NCI-H1436 treated with DMSO at 0.1 percent for 48 hours (cell line): ENCODE measurements at places on chromosomes 12 and 14.
A peak's percentile ranks its signal among the peaks of the same experiment; 100 is the strongest.

- no peak for DNase-seq
These were observed 52.8 kb downstream of the ELK3 start for GRCh38 chr12:96246926-96247505.

GRCh38 chr12:115267464-115267863, 583.5 kb upstream of the TBX3 start:
- no peak for DNase-seq

DNA sequence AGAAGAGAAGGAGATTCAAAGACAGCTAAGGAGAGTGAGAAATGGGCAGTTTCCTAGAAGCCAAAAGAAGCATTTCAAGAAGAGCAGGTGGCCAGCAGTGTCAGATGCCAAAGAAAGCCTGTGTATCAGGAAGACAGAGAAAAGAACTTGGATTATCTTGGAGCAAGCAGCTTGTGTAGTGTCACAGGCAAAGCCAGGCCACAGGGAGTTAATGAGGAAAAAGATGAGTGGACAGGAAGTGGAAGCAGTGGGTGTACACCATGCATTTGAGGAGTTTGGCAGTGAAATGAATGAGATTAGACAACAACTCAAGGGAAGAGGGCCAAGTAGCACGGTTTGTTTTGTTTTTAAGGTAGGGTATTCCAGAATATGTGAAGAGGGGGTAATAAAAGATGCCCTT, 5.6 kb upstream of the MYH7 start:
- no peak for DNase-seq

DNA sequence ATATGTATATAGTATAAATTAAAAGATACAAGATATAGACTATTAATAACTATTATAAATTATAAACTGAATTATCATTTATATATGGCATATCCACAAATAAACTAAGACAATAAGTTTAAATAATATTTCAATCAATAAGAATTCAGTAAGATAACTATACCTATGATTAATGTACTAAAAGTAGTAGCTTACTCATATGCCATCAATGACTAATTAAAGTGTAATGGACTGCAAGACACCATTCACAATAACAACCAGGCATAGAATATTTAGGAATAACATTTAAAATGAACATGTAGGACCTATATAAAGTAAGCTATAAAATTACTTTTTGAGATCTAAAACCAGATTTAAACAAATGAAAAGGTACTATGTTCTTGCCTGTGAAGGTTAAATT, 18.8 kb downstream of the KCNC2 start:
- DNase-seq = no peak

DNA sequence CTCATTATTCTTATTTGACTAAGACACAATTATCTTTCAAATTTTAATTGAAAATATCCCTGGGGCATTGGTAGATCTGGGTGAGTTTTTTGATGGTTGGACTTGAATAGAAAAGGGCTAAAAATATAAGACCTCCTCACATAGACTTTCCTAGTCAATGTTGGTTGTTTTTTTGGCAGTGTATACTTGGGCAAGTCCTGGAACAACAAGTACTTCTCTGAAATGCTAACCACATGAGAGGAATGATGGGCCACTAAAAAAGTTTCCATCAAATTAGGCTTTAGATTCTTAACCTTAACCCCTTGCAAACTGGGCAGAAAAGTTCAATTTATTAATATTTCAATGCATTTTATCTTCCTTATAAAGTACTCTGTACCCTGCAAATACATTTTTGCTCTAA, 97.6 kb downstream of the FGD4 start:
- DNase-seq = no peak

GRCh38 chr14:52078095-52078531, 9.3 kb upstream of the NID2 start:
- DNase-seq = no peak

- no peak for DNase-seq
These were observed 12.6 kb upstream of the DDX47 start for GRCh38 chr12:12800406-12801180.

DNA sequence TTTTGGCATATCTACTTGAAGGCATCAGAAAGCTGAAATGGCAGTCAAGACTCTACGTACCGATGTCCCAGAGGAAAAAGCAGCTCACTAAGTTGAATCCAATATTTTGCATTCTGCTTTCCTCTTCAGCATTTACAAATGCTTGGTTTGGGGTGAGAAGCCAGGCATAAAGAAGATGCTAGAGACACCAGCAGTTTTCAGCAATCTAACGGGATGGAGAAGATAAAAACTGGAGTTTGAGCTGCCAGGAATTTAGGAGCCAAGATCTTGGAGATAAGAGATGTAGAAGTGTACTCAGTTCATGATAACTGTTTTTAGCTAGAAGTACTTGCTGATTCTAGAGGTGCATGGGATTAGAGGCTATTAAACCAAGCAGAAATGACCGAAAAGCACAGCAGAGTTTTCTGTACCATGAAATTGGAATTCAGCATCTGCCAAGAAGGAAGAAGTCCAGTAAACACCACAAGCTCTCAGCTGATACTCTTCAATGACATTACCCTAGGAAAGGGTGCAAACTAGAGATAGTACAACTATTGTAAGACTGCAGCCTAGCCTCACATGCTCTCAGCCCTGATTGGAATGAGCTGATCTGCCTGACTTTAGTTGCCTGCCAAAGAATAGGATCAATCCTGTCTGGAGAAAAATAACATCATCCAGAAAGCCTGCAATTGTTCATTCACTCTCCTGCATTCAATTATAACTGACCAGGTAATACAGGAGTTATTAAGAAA, 7.4 kb upstream of the ALDH1L2 start:
- DNase-seq = no peak

- no peak for DNase-seq
These were observed 2.4 kb downstream of the TIGAR start for GRCh38 chr12:4323396-4323795.

- no peak for DNase-seq
These were observed 13.0 kb upstream of the MFAP5 start for GRCh38 chr12:8675591-8676036.

DNA sequence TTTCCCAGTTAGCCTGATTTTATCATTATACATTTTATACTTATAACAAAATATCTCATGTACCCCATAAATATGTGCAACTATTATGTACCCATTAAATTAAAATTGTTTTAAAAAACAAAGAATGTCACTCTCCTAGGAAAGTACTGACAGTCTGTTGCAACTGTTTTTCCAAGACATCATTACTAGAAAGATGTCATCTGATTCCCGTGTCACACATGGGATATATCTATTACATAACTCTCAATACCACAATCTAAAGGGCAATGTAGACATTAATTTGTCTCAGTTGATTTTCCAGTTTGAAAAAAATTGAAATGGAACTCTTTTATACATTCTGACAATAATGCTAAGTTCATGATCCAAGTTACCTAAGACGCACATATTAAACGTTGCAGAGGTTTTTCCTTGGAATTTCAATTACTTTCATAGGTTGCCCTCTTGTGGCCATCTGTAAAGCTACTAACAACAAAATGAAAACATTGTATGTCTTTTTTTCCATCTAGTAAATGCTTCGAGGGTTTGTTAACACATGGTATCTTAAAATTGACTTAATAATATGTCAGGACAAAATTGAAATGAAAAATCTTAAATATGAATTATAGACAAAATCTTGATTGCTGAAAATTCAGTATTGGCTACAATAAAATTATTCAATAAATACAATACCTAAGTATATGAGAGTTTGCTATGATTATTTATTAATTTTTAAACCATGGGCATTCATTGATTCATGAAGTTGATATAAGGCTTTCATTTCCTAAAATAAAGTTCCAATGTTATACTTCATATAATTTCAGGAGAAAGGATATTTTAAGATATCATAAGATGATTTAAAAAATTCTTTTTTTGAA, 131.6 kb downstream of the PPFIA2 start:
- peak; percentile 65 for DNase-seq

- DNase-seq = no peak
These were observed 22.5 kb upstream of the ATP2B1 start for GRCh38 chr12:89731089-89731488.
